ENCODE measurements at places on chromosomes 12 and 14.

DNA sequence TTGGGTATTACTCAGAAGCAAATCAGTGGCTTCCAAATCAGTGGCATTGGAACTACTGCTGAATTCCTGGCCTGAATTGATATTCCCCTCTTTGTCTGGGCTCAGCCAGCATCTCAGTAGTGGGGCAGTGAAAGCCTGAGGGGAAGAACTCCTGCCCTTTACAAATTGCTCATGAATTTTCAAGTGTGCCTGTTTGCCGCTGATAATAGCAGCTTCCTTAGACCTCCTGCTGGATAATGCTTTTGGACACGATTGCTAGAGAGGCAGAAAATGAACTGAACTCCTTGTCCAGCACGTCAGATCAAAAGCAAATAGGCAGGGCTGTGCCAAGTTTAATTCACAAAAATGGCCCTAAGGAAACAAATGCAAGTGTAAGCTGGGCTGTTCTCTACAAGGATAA, 91.3 kb upstream of the GZMB start:
- DNase-seq: no peak

DNA sequence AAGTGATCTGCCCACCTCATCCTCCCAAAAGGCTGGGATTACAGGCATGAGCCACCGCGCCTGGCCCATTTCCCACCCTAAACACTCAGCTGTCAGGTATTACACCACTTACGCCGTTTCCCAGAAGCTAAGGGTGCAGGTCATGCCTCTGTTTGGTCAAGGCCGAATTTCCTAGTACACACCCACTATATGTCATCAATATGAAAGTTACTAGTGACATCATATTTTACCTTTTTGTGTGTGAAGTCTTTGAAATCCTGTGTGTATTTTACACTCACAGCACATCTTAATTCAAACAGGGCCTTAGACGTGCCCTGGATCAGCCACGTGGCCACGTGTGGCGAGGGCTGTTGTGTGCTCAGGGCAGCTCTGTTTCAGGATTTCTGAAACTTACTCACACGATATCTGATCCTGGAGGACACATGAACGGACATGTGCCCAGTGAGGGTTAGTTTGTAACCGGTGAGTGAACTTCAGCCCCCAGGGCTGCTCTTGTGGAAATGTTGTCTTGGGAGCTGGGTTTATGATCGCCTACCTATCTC, 51.8 kb downstream of the GLT1D1 start:
- no peak for DNase-seq

DNA sequence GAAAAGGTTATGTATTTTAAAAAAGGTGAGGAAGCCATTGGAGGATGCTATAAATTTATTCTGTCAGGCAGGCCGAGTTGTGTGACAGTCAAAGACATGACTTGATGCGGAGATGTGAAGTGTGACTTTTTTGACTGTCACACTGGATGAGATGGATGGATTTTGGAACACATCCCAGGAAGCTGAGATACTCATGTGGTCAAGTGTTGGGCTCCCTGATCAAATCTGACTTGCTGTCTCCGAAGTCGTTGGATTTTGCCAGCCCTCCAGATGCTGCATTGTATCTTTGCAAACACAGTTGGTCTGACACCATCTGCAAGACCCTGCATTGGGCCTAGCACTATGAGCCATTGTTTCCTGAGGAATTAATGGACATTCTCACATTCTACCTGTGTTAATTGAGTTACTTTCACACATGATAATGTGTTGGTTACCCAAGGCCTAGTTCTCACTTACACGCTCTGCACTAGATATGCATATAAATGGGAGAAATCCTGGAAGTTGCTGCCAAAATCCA, 204.0 kb upstream of the PRKD1 start:
- DNase-seq: no peak

- no peak for DNase-seq
Measured at GRCh38 chr14:102739190-102739469, 38.1 kb upstream of the TRAF3 start.

- DNase-seq: no peak
Measured at GRCh38 chr12:77998236-77998786, 167.6 kb downstream of the NAV3 start.

- DNase-seq: no peak
Measured at GRCh38 chr12:123404581-123404980, 20.6 kb downstream of the KMT5A start.

- no peak for DNase-seq
Measured at GRCh38 chr14:89255012-89255411, 162.0 kb downstream of the FOXN3 start.

DNA sequence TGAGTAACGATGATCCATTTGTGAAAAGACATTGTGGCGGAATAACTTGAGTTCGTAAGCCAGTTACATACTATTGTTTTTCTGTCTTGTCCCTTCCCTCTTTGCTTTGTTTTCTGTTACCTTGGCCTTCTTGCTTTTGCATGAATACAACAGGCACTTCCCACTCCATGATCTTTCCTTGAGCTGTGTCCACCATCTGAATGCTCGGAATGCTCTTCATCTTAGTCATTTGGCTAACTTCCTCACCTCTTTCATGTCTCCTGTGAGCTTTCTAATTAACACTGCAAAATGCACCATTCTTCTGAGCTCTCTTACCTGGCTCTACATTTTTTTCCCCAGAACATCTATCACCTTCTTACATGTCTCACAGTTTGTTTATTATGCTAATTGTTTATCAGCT, 10.0 kb downstream of the KNTC1 start:
- DNase-seq: no peak

- no peak for DNase-seq
Measured at GRCh38 chr12:116244001-116244400, 33.5 kb downstream of the MED13L start.

DNA sequence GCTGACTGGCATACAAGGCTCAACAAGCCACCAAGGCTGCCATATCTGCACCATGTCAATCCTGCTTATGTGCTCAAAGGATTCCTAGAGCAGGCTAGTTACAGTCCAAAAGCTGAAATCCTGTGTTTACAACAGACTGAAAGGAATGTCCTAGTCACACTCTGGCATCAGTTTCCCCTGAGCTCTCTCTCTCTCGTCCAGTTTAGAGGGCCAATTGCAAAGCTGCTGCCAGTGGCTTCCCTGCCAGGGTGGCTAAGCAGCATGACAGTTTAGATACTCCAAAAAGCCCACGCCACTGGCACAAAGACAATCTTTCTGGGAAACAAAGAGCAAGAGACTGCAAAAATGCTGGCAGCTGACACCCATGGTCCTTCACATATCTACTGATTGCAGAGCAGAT, 392.1 kb downstream of the RPS29 start:
- DNase-seq: no peak

DNA sequence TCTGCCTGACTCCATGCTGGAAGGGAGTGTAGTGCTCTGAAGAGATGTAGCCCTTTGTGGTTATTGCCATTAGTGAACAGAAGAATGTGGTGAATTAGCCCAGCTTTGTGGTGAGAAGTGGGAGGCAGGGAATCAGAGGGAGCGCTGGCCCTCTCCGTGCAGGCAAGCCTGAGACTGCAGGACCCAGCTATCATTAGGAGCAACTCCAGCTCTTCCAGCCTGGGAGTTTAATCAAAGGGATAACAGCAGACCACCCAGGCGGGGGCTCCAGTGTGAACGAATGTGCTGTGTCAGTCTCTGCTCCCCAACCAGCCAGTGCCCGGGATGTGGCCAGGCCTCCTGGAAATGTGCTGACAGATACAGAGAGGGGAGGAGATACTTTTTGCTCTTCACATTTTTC, 142.7 kb downstream of the TTLL5 start:
- no peak for DNase-seq

DNA sequence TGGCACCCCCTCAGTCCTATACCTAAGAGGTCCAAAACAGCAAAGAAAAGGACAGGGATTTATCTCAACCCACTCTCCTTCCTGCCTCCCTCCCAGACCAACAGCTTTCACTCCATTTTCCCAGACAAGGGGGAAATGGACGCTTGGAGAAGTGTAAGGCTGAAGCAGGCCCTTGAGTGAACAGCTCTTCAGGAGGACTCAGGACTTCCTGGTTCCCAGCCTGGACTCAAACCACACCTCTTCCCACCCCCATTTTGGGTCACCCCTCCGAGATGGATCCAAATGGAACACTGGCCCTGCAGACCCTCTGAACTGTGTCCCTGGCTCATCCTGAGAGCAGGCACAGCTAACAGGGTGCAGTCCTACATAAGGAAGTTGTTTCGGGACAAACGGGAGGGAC, 2.7 kb downstream of the KMT2D start:
- DNase-seq: no peak

GRCh38 chr12:131222329-131223139, 268.8 kb downstream of the ADGRD1 start:
- no peak for DNase-seq

- no peak for DNase-seq
Measured at GRCh38 chr12:57133916-57134315, 5.6 kb downstream of the LRP1 start.

DNA sequence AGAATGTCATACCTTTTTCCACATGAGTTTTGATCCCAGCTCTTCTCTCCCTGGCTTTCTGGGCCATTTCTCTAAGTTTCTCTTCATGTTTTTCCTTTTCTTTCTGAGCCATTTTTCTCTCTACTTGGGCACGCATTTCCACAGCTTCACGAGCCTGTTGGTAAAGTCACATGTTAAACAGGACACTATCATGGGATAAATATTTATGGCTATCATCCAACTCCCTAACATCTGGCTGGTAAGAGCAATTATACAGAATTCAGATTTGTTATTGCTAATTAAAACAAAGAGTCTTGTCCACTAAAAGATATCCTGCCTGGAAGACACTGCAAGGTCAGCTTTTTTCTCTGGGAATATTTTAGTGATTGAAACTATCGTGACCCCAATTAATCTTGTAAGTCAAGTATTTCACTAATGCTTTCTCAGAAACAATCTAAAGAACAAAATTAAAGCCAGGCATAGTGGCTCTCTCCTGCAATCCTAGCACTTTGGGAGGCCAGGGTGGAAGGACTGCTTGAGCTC, 23.1 kb downstream of the SLIRP start:
- DNase-seq: no peak

DNA sequence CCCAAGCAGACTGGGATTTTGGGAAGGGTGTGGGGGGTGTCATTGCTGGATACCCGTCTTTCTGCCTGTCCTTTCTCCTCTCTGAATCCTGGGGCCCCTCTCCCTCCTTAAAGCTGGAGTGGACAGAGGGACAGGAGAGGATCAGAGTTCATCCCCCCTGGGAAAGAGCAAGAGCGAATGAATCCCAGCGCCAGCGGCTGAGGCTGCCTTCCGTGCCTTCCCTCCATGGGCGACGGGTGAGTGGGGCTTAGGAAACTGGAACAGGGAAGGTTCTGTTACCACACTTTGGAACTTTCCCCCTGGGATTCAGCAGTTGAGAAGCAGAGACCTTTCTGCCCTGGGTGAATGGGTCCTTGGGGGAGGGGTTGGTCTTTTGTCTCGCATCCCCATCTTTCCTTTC, 16.2 kb upstream of the RIN3 start:
- no peak for DNase-seq

DNA sequence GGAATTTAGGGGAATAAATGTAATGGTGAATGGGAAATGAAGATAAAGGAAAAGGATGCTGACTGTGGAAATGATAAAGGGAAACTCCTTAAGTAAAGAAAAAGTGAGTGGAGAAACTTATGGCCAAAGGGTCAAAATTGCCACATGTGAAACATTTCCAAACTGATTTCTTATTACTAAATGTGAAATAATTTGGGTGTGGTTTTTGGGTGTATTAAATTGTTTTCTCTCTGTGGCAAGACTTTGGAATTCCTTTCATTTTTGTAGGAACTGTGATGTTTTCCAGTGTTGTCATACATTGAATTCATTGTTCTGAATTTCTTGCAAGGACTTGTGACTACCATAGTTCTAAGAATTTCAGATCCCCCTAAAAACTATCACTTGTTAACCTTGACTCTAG, 1891.5 kb upstream of the SEL1L start:
- no peak for DNase-seq

GRCh38 chr12:88272456-88272855, 130.3 kb downstream of the TMTC3 start:
- no peak for DNase-seq

DNA sequence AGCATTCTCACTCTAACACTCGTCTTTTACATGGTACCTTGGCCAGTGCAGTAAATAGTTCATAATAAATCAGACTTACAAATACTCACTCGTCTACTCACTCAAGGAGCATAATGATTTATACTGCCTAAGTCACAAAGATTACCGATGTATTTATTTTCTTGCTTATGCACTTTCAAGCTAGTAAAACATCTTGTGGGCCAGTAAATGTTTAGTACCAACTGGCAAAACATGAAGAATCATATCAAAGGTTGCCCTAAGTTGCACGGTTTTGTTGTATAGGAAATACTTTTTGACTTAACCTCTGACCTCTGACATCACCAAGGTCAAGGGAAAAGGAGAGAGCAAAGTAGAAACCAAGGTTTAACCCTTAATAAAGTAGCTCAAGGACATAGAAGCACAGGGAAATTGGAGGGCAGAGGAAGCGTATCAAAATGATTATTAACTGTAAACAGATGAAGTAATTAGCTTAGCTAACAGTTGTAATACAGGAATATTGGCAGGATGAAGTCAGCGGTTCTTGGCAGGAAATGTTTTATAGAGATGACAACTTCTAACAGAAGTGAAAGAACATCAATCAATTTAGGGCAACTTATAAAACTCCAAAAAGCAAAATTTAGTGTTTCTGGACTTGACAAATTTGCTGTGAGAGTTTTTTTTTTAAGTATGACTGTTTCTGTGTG, 131.9 kb downstream of the HMGA2 start:
- no peak for DNase-seq

- DNase-seq: no peak
Measured at GRCh38 chr12:132176920-132177551, 32.8 kb downstream of the NOC4L start.

GRCh38 chr14:89855961-89856656, 98.4 kb downstream of the EFCAB11 start:
- DNase-seq: no peak

DNA sequence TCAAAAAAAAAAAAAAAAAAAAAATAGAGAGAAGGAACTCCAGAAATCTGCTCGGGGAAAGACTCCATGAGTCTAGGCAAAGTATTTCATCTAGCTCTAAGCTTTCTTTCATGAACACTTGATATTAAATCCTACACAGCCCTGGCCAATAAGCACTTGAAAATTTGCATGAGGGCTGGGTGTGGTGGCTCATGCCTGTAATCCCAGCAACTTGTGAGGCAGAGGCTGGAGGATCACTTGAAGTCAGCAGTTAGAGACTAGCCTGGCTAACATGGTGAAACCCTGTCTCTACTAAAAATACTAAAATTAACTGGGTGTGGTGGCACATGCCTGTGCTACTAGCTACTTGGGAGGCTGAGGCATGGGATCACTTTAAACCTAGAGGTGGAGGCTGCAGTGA, 13.1 kb upstream of the METAP2 start:
- DNase-seq: no peak

- DNase-seq: no peak
Measured at GRCh38 chr12:65331456-65331855, 53.0 kb downstream of the MSRB3 start.
